RKO (cell line): ENCODE measurements at places on chromosomes 12 and 14.

GRCh38 chr12:69765515-69765914, 26.9 kb downstream of the RAB3IP start:
- no peak for DNase-seq

DNA sequence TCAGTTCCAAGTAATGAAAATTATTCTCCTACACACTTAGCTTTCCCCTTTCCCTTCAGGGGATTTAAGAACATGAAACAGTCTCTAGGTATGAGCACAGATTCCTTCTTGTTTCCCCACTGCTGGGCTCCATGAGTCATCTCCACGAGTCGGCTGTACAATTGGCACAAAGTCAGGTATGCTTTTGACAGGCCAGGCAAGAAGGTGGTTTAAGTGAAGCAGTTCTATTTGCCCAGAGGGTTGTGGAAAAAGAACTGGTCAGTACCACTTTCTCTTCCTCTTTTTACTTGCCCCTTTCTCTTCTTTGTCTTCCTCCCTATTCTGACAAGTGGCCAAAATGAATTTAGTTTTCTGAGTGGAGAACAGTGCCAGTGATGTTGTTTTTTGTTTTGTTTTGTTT, 16.3 kb downstream of the DYNC1H1 start:
- peak; percentile 79 for DNase-seq

DNA sequence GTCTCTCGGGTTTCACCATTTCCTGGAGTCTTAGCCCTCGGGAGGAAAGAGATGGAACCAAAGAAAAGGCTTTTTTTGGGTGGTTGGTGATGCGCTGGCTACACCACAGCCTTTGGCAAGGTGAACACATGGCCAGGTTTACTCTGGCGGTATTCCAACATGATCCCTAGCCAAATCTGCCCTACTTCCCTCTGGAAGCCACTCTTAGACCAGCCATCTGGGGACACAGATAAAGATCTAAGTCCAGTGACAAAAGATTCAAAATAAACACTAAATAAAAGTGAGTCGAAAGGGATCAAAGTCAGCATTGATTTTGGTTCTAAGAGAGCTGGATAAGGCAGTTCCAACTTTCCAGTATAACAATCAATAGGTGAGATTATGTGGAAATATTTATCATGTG, 694.5 kb downstream of the VRK1 start:
- DNase-seq = no peak

DNA sequence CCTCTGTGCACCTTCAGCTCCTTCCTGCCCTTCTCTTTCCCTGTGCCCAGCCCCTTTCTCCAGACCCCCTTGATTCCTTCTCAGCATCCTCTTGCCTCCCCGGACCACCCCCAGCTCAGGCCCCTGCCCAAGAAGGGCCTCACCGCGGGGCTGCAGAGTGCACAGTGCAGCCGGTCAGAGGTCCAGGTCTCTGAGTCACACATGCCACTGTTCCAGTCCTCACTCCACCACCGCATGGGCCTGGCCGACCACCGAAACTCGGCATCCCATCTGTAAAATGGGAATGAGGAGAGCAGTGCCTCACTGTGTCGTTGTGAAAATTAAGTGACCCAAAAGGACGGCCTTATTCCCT, 13.3 kb downstream of the BDKRB1 start:
- no peak for DNase-seq

- DNase-seq = no peak
Observed at GRCh38 chr12:114747012-114747858, 63.3 kb upstream of the TBX3 start.

DNA sequence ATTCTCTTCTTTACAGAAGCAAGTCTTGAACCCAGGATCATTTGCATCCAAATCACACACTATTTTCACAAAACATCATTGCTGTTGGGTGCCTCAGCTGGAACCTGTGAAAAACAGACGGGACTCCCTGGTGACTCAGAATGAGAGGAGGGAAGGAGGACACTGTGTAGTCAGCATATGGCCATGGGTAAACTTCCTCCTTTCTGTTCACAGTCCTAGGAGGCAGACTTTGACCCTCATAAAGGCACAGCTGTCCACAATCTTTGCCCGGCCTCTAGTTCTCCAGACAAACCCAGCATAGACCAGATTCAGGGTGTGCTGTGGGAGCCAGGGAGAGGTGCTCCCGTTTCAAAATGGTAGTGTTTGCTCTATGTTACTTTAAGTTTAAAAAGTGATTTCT, 62.0 kb downstream of the DYRK2 start:
- DNase-seq = peak; percentile 49

DNA sequence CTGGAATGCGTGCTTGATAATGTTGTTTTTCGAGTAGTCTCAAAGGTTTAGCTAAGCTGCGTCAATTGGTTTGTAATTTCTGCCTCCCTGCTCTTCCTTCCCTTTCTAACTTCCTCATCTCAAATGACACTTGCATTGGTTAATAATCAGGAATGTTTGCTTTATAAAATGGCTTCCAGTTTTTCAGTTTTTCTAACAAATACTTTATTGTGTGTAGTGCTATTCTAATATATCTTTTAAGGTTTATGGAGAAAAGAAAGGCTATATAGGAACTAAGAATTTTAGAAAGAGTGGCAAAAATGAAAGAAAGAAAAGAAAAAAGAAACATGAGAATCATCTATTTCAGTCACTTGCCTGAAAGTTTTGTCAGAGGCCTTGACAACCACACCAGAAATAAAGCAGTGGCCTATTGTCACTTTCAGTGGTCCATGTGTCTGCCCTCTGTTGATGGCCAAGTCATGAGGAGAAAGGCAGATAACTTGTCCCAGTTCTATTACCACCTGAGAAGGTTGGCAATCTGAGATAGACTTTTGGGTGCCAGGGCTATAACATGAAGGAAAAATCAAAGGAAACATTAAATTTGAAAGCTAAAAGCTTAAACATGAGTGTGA, 221.9 kb upstream of the KITLG start:
- DNase-seq = no peak

GRCh38 chr12:12922191-12922616, 29.8 kb downstream of the GPRC5D start:
- peak; percentile 75 for DNase-seq

GRCh38 chr12:130827432-130827831, 11.6 kb downstream of the STX2 start:
- DNase-seq = no peak

DNA sequence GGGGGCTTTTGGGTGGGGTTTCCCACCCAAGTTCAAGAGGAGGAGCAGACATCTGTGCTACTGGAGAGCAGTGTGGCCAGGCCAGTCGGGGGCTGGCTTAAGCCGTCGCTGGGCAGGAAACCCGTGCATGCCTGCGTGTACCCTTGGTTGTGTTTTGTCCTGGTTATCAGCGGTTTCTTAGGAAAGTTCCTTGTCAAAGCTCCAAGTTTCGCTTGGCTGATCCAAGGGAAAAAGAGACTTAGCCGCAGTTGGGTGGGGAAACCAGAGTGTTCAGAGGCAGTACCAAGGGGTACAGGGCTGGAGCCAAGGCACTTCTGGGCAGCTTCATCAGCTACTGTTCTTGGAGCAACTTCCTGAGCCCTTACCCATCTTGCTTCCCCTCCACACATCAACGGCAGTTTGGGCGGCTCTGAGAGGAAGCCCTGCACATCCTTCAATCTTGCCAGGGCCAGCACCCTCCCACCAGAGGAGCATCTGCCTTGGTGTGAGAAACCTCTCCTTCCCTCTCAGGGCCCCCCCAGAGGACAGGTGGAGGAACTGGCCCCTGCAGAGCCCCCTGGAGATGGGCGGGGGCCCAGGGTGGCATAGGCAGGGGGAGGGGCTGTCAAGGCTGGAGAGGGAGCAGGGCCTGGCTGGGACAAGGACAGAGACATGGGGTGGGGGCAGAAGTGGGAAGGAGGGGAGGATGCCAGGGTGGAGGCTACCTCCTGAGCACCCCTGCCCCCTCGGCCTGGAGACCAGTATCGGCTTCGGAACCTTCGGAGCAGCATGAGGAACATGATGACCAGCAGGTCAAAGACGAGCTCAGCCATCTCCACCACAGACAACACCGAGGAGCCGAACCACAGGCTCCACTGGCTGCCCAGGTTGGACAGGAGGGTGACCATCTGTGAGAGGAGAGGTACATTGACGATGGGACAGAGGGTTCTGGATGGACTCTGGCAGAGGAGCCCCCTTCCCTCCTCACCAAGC, 5.8 kb upstream of the TNFRSF1A start:
- no peak for DNase-seq

GRCh38 chr12:46577063-46577776, 204.6 kb upstream of the SLC38A2 start:
- no peak for DNase-seq

DNA sequence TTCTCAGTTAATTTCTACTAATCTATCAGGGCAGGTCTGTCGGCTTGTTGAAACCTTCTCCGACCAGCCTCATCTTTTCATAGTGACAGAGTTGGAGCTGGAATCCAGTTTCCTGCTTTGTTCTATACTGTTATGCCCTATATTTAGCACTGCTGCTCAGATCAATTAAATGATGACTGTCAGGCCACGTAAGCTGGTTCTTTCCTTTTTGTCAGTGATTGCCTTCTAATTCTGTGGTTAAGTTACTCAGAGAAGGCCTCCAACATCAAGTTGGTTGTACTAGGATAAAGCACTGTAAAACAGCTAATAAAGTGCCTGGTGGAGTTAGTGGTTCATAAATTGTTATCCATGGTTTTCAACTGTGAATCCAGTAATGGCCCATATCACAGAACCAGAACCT, 22.6 kb downstream of the DERA start:
- no peak for DNase-seq

DNA sequence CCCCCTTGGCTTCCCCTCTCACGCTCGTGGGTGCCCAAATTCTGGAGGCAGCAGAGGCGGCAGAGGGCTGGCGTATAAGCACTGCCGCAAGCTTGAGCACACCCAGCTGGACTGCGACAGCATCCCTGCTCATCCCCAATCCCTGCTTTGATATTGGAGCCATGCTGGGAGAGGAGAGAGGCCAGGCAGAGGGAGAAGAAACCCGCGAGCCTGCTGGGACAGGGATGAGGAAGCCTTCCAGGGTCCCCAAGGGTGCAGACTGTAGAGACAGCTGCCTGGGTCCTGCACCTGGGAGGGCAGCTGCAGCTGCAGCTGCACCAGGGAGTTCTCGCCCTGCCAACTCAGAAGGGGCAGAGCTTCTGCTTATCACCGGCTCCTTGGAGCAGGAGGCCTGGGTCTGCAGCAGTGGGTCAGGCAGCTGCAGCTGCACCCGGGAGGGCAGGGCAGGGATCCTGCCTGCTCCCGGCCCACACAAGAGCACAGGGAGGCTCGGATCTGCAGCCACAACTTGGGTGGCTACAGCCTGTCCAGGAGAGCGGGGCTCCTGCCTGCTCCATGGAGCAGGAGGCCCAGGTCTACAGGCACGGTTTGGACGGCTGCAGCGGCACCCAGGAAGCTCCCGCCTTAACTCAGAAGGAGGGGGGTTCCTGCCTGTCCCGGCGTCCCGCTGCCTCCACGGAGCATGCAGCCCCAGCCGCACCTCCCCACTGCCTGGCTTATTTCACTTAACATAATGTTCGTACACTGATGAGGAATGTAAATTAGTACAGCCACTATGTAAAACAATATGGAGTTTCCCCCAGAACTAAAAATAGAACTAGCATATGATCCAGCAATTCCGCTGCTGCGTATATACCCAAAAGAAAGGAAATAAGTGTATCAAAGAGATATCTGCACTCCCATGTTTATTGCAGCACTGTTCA, 60.4 kb upstream of the SGPP1 start:
- DNase-seq = no peak

DNA sequence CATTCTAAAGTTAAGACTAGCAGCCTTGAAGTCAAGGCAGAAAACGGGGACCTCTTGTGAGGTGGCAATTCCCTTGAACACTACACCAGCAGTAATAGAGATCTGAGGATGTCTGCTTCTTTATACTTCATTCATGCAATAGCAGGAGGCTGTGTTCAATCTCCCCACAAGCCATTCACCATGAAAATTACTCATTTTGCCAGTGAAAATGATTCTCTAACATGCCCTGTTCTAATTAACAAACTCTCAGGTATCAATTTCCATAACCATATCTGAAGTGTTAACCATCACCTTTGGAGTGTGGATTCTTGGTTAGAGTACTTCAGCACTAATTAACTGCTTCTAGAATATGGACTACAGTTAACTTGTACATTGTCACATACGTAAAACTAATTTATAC, 3.4 kb upstream of the GLIPR1 start:
- DNase-seq = no peak

DNA sequence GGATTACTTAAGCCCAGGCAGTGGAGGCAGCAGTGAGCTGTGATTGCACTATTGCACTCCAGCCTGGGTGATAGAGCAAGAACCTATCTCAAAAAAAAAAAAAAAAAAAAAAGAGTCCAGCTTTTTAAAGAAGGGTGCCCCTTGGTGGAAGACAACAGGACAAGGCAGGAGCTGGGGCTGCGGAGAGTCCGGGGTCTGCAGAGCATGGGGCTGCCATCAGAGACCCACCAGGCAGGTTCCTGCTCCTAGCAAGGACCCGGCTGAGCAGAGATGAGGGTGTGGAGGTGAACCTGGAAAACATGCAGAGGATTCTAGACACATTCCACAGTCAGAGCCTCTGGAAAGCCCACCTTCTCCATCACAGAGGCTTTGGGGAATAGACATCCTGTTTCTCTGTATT, 21.0 kb upstream of the CIPC start:
- no peak for DNase-seq

- no peak for DNase-seq
Observed at GRCh38 chr12:130909111-130909510, 37.2 kb downstream of the RAN start.

- no peak for DNase-seq
Observed at GRCh38 chr12:20367583-20368113, 689 bp upstream of the PDE3A start.

DNA sequence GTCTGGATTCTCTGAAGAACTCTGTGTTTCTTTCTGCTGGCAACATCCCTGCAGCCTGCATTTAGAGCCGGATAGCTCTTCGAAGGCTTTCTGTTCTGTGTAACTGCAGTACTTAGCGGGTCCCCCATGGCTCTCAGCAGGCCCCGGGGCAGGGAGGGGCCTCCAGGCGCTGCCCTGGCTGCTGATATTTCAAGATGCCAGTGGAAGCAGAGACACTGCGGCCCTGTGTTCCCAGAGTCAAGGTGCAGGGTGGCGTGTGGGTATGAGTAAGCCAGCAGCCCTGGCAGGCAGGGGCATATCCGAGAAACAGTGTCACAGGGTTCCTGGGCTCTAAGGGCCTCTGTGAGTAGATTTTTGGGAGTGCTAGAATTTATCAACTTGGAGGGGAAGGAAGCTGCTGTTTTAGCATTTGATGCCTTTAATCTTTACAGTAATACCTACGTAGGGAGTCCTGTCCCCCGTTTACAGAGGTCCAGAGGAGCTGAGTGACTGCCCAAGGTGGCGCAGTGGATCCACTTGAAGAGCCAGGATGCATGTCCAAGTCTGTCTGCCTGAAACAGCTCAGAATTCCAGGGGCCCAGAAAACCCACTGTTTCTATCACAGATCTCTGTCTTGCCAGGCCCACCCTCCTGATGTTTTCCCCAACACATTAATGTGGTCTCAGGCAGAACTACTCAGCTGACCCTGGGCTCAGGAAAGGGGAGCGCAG, 16.2 kb downstream of the ESRRB start:
- no peak for DNase-seq

- peak; percentile 9 for DNase-seq
Observed at GRCh38 chr14:99945732-99946651, 119.2 kb upstream of the EVL start.

- no peak for DNase-seq
Observed at GRCh38 chr12:117142094-117142493, 42.9 kb upstream of the TESC start.
